ENCODE measurements at places on chromosomes 11 and 22. TPM values are rescaled to one million over a fixed set of nuclear protein-coding genes. Genes with fewer than 3 reads are reported as not detected.
A peak's percentile ranks its signal among the peaks of the same experiment; 100 is the strongest.

DNA sequence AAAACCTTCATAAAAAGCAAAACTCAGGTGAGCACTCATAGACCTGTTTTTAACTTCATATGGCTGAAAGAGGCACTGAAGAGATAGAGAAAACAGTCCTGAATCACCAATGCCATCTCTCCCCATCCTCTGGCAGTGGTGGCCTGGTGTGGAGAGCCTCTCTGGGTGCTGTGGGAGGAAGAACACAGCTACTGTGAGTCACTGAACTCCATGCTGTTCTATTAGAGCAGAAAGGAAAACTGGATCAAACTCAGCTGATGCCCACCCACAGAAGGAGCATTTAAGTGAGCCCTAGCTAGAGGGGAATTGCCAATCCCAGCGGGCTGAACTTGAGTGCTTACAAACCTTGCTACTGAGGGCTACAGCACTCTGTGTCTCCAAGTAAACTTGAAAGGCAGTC, 115.3 kb upstream of the SESN3 start:
- H3K27ac ChIP-seq = no peak overlapping the region
- H3K36me3 ChIP-seq = peaks cover 8% of the 10 kb centered on the region
- DNase-seq = no peak
- H3K27me3 ChIP-seq = peaks cover 5% of the 10 kb centered on the region
- no peaks in the 10 kb centered on the region for H3K4me1 ChIP-seq

DNA sequence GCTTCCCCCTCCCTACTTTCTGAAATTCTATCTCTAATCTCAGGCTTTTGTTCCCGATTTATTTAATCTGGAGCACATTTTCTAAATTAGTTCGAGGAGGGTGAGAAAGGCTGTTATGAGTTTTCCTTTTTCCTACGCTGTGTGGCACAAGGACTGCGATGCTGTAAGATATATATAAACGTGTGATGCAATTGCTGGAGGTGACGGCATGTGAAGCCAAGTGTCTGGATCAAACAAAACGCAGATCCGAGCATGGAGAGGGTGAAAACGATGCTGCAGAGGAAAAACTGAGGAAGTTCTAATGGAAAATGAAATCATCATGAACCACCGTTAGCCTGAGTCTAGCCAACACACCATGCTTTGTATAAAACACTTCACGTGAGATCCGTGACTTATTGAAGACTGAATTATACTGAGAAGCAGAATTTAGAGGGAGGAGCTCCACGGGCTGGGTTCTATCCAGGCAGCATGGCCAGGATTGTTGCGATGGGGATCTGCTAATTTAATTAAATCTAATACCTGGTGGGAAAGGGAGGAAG, 4.4 kb downstream of the PKNOX2 start:
- H3K27ac ChIP-seq = no peak overlapping the region
- H3K36me3 ChIP-seq = peaks cover 1% of the 10 kb centered on the region
- DNase-seq = no peak
- H3K4me3 ChIP-seq = no peak overlapping the region
- H3K4me1 ChIP-seq = peaks cover 16% of the 10 kb centered on the region

- peaks cover 14% of the 10 kb centered on the region for H3K4me1 ChIP-seq
- DNase-seq = no peak
- no peaks in the 10 kb centered on the region for H3K36me3 ChIP-seq
Observed at GRCh38 chr11:75503531-75504099, 22.1 kb downstream of the GDPD5 start.

DNA sequence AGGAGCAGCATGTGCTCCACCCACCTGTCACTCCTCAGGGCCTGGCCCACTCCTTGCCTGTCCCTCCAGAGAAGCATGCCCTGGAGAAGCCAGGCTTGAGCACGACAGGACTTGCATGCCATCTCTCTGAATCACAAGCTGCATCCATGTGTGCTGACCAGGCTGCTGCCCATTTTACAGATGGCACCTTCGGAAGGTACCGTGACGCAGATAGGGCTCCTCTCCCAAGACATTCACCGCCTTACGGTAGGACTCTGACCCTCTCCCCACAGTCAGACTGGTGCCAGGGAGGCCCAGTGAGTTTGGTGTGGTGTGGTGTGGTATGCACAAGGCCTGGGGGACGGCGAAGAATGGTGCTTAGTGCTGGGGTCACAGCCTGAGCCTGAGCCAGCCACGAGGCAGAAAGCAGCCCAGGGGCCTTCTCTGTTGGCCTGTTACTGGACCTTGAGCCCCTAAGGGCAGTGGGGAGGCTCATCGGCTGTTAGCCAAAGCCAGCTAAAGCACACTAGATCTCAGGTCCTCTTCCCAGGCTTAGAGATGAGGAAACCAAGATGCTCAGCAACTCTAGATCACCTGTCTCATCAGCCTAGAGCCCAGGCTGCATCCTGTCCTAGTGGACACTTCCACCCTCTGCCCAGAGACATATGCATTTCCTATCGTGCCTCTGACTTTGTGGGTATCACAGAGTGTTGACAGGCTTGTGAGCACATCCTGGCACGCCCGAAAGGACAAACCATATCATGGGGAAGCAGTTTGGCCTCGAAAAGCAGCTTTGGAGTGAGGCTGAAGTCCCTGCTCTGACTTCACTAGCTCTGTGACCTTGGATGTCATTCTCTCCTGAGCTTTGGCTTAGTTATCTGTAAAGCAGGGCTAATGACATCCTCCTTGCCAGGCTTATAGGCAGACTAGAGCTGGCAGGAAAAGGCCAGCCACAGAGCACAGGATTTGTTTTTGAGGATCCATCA, 17.8 kb downstream of the CYB5R2 start:
- no peak overlapping the region for H3K27ac ChIP-seq
- H3K4me1 ChIP-seq = no peaks in the 10 kb centered on the region
- peaks cover 7% of the 10 kb centered on the region for H3K36me3 ChIP-seq

DNA sequence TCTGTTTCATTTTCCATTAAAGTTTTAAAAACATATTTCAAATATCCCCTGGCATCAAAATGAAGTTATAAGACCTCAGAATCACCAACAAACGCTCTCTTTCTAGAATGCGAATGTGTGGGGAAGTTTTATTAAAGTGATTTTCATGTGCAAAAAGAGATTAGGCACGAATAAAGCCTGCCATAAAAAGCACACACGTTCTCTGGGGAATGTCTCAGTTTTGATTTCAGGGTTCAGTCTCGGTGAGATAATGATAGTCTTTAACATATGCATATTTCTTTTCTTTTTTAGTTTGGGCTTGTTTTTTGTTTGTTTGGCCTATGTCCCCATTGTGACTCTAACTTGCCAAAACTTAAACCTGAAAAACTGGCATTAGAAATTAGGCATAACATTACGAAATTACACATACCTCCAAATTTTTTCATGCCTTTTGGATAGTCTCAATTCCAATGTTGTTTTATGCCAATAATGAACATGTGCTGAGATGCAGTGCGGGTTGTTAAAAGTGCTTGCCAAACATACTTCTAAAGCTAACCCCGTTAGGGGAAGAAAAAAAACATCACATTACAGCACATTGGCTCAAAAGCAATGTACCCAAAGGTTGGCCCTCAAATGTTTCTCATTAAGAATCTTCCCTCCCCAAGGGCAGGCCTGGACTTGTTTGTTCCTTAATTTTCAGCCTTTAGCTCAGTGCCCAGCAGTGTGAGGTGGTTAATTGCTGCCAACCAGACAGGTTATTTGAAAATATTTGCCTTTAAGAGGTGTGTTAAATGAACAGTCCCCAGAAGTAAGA, 33.2 kb upstream of the FBLN1 start:
- no peaks in the 10 kb centered on the region for H3K4me1 ChIP-seq
- no peak overlapping the region for H3K4me3 ChIP-seq
- DNase-seq = no peak
- no peaks in the 10 kb centered on the region for H3K36me3 ChIP-seq
- H3K27ac ChIP-seq = no peak overlapping the region

DNA sequence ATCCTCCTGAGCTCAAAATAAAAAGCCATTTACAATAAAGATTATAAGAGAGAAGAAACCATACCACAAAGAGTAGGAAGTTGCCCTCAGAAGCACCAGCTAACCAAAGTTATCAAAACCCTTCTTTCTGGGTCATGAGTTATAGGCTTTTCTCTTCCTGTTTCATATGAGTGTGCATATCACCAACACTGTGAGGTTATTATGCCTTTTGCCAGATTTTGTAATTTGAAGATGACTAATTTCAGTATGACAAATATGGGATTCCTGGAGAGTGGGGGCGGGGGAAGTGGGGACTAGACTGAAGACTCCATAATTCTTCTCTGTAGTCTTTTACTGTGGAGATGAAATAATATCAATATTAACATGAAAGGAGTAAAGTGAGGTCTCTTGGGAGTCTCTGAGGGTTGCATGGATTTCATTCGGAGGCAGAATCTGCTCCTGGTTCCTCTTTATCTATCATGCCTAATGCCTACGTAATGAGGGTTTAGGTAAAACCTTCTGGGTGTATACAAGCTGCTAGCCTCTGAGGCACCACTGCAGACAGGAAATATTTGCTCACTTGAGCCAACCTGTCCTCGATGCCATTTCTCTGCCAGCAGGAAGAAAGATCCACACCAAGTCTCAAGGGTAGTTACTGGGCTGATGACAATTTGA, 2.1 kb downstream of the LPXN start:
- H3K4me3 ChIP-seq = peak overlapping the region; percentile 93
- peaks cover 78% of the 10 kb centered on the region for H3K4me1 ChIP-seq
- peak overlapping the region; percentile 98 for H3K27ac ChIP-seq
- peak; percentile 50 for DNase-seq

DNA sequence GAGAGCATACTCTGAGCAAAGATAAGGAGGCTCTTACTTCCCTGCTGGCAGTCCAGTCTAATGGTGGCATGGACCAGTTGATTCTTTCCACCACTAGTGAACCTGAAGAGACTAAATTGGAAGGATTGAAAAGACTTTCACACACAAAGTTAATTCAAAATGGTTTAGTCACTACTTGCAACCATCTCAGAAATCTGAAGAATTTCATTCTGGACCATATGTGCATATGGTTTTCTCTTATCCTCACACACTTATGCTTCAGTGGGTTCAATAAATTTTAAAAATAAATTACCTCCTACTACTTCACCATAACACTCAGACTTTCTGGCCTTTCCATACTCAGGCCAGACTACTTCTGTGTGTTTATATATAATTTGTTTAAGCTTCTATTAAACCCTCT, 44.7 kb downstream of the CADM1 start:
- H3K4me1 ChIP-seq = no peaks in the 10 kb centered on the region
- no peak overlapping the region for H3K27ac ChIP-seq
- DNase-seq = no peak
- no peaks in the 10 kb centered on the region for H3K36me3 ChIP-seq

- no peaks in the 10 kb centered on the region for H3K36me3 ChIP-seq
- peak overlapping the region; percentile 69 for H3K27ac ChIP-seq
- H3K4me1 ChIP-seq = peaks cover 44% of the 10 kb centered on the region
- H3K4me3 ChIP-seq = peak overlapping the region; percentile 59
- DNase-seq = no peak
- no peaks in the 10 kb centered on the region for H3K27me3 ChIP-seq
Observed at GRCh38 chr22:22929381-22930221, 42.0 kb downstream of the IGLL5 start.

DNA sequence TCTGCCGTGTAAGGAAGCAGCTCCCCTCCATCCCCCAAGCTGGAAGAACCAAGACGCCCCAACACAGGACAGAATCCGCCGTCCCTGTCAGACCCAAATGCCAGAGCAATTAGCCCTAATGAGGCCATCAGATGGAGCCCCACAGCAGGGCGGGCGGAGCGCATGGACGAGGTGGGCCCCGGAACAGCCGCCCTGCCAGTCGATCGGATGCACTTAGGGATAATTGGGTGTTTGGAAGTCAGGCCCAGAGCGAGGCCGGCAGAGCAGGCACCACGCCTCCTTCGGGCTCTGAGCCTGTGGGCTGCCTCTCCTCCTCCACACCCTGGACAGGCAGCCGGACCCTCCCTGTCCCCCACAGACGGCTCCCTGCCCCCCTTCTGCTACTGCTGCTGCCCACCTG, 5.5 kb upstream of the TH start:
- H3K36me3 ChIP-seq = no peaks in the 10 kb centered on the region
- H3K27me3 ChIP-seq = peaks cover 1% of the 10 kb centered on the region
- H3K27ac ChIP-seq = no peak overlapping the region
- no peaks in the 10 kb centered on the region for H3K4me1 ChIP-seq
- DNase-seq = no peak

- DNase-seq = no peak
- H3K36me3 ChIP-seq = no peaks in the 10 kb centered on the region
- H3K4me3 ChIP-seq = no peak overlapping the region
- H3K4me1 ChIP-seq = peaks cover 18% of the 10 kb centered on the region
- H3K27ac ChIP-seq = no peak overlapping the region
Observed at GRCh38 chr11:78338138-78338537, 79.5 kb downstream of the GAB2 start.

- H3K27ac ChIP-seq = no peak overlapping the region
- H3K4me3 ChIP-seq = no peak overlapping the region
- no peaks in the 10 kb centered on the region for H3K4me1 ChIP-seq
Observed at GRCh38 chr22:23598805-23599518, 18.9 kb upstream of the IGLL1 start.

GRCh38 chr11:120073196-120073595, 64.7 kb downstream of the TRIM29 start:
- H3K36me3 ChIP-seq = no peaks in the 10 kb centered on the region
- H3K27ac ChIP-seq = no peak overlapping the region
- no peaks in the 10 kb centered on the region for H3K4me1 ChIP-seq
- H3K27me3 ChIP-seq = peaks cover 8% of the 10 kb centered on the region
- DNase-seq = no peak

- no peak overlapping the region for H3K4me3 ChIP-seq
- peaks cover 4% of the 10 kb centered on the region for H3K27me3 ChIP-seq
- no peak for DNase-seq
- no peak overlapping the region for H3K27ac ChIP-seq
- no peaks in the 10 kb centered on the region for H3K36me3 ChIP-seq
- peaks cover 15% of the 10 kb centered on the region for H3K4me1 ChIP-seq
Observed at GRCh38 chr11:112792070-112792469, 169.2 kb upstream of the NCAM1 start.

GRCh38 chr22:30265823-30266444, 717 bp downstream of the OSM start:
- peaks cover 14% of the 10 kb centered on the region for H3K27me3 ChIP-seq
- H3K27ac ChIP-seq = peak overlapping the region; percentile 96
- peak overlapping the region; percentile 93 for H3K4me3 ChIP-seq
- H3K36me3 ChIP-seq = no peaks in the 10 kb centered on the region
- peak; percentile 92 for DNase-seq
- H3K4me1 ChIP-seq = peaks cover 60% of the 10 kb centered on the region

DNA sequence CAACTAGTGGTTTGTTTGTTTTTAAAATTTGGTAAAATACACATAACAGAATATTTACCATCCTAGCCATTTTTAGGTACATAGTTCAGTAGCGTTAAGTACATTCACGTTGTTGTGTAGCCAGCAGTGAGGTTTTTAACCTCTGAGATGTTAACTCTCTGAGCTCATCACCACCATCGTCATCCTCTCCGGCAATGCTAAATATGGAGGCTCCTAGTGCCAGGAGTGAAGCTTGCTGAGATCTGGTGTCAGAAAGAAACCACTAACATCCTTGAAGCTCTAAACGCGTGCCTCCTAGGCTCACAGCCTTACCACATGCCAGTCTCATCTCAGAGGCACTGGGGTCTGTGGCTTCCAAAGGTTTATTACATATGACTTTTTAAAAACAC, 330.2 kb upstream of the B3GAT1 start:
- H3K27ac ChIP-seq = no peak overlapping the region
- H3K27me3 ChIP-seq = peaks cover 4% of the 10 kb centered on the region
- no peaks in the 10 kb centered on the region for H3K36me3 ChIP-seq

GRCh38 chr11:94549146-94549545, 5.4 kb downstream of the FUT4 start:
- H3K4me1 ChIP-seq = peaks cover 28% of the 10 kb centered on the region
- no peak overlapping the region for H3K27ac ChIP-seq
- no peak overlapping the region for H3K4me3 ChIP-seq
- H3K27me3 ChIP-seq = no peaks in the 10 kb centered on the region

The PACSIN3 gene
- not detected for polyA plus RNA-seq

The MRGPRF gene
- not detected for polyA plus RNA-seq

The CTSW gene
- polyA plus RNA-seq = 3,052 TPM

The MLC1 gene
- polyA plus RNA-seq = 71.7 TPM

The MOGAT2 gene
- not detected for polyA plus RNA-seq

All from immature natural killer cell (primary cell).